ENCODE measurements at places on chromosomes 1 and 21.

DNA sequence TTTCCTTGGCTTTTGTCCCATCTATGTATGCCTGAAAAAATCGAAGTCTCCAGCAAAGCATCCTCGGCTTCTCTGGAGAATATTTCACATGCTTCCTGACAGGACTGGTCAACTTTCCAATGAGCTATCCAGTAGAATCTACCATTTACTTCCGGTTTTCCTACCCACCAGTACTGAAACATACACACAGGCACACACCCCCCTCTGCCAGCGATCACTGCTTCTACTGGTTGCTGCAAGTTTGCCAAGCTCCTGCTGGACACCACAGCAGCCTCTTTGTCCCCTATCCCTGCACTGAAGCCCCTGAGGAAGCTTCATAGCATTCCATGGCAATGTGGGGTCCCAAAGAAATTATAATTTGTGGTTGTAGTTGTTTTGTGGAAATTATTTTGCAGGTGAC, 536.8 kb downstream of the MATN1 start:
- no peak for DNase-seq

- DNase-seq: peak; percentile 70
Measured at GRCh38 chr1:95197616-95198252, 36.3 kb upstream of the RWDD3 start.

DNA sequence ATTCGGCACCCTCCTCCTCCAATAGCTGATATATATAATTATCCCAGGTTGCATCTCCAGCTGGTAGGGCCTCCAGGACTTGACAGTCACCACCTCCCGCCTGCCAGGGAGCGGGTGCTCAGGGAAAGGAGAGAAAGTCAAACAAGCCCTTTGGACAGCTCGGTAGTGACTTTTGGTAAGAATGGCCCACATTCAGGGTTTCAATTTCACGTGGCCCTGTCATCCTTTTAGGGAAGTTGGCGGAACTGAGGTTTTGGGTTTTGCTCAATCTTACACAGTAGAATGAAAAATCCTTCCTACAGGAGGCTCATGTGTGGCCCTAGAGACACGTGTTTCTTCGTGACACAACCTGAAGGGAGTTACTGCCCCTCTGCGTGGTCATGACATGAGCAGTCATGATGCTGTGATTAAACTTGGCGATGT, 44.2 kb downstream of the CAPN8 start:
- DNase-seq: peak; percentile 53

DNA sequence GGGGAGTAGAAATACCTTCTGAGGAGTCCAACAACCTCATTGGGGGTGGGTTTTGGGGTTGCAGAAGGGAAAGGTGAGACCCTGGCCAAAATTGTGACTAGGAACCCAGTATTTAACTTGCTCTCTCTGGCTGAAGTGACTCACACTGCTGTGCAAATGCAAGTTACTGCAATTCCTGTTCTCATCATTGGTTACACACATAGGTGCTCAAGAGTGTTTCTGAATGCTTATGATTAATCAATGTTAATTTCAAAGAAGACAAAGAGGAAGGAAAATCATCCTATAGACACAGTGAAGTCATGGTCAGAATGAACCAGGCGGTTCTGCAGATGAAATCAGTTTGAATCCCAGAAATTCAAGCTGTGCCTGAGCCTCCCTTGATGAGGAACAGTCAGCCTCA, 3.1 kb downstream of the ASCL5 start:
- DNase-seq: no peak

- DNase-seq: no peak
Measured at GRCh38 chr1:172269644-172270043, 150.8 kb upstream of the C1orf105 start.

All from muscle of leg (tissue), 16 donors.